Mesothelial cell of epicardium (in vitro differentiated cells): ENCODE measurements at places on chromosomes 2 and 18. TPM values are rescaled to one million over a fixed set of nuclear protein-coding genes. Genes with fewer than 3 reads are reported as not detected.

DNA sequence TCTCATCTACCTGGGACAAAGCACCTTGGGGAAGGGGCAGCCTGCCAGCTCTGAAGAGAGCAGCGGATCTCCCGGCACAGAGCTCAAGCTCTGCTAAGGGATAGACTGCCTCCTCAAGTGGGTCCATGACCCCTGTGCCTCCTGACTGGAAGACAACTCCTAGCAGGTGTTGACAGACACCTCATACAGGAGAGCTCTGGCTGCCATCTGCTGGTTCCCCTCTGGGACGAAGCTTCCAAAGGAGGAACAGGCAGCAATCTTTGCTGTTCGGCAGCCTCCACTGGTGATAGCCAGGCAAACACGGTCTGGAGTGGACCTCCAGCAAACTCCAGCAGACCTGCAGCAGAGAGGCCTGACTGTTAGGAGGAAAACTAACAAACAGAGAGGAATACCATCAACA lies 549.9 kb upstream of the LRATD1 start:
- DNase-seq: no peak

DNA sequence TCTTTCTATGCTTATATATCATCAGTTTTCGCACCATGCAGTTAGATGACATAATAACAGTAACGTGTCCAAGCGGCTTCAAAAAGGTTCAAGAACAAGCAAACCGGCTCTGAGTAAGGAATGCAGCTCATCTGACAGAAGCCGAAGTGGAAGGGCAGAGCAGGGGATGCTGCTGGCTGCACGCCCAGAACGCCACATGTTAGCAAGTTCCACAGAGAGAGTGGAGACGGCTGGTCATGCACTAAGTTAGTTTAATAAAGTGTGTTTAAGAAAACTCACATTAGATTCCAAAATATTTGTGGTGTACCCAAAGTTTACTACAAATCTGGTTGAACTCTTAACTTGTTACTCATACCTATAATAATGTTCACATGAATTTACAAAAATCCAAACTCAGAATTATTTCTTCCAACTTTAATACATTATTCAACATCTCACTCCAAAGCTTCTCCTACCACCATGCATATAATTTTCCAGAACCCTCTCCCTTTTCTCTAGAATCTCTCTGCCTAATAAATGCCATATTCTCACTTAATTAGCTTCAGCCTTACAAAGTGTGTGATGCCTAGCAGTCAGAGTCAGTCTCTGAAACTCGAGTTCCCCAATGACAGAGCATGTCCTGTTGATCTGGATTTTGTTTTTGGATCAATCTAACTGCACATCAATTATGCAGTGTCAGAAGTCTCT lies 170.0 kb downstream of the DNAH7 start:
- DNase-seq: peak; percentile 75

Gene MEP1B
- total RNA-seq: 0.18 TPM in 1 of 3 replicates, not detected in the others

DNA sequence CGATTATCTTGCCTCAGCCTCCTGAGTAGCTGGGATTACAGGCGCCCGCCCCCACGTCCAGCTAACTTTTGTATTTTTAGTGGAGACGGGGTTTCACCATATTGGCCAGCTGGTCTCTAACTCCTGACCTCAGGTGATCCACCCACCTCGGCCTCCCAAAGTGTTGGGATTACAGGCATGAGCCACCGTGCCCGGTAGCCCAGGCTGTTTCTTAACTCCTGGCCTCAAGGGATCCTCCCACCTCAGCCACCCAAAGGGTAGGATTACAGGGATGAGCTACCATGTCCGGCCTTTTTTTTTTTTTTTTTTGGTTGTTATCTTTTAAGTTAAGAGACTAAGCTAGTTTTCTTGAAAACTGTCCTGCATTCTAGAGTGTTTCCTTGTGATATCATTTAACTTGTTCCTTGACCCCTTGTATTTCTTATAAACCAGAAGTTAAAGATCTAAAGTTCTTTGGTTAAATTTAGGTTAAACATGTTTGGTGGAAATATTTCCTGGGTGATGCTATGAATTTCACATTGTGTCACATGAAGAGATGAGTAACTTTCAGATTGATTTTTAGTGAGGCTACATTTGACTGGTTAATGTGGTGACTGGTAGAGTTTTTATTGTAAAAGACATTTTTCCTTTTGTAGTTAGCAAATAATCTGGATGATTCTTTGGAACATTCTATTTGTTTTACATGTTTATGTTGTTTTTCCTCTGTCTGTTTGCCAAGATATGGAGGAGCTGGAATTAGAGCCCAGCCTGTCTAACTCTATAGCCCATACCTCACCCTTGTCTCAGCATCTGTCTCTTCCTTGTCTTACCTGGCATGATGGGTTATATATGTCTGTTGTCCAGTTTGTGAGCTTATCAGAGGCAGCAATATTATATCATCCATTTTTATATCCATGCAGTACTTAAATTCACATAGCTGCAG lies 5.2 kb downstream of the NCAPH start:
- no peak for DNase-seq

DNA sequence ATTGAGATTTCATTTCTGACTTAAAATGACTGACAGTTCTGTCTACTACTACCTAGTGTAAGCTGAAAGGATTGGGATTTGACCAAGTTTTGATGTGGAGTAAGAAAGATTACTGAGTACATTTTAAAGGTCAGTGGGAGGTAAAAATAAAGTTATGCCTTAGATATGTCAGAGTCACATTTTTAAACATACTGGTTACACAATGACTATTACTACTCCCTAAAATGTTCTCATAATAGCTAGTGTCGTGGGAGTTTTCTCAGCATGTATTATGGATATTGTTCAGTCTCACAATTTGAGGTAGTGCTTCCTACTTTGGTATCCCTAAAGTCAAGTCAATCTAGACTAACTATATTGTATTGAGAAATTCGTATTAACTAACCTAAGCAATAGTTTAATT lies 1092.5 kb downstream of the LRP1B start:
- no peak for DNase-seq
